Amniotic stem cell (primary cell): ENCODE measurements at places on chromosomes 13 and 19.

GRCh38 chr13:106117640-106118039 lies 417.8 kb downstream of the EFNB2 start:
- DNase-seq, result no peak

DNA sequence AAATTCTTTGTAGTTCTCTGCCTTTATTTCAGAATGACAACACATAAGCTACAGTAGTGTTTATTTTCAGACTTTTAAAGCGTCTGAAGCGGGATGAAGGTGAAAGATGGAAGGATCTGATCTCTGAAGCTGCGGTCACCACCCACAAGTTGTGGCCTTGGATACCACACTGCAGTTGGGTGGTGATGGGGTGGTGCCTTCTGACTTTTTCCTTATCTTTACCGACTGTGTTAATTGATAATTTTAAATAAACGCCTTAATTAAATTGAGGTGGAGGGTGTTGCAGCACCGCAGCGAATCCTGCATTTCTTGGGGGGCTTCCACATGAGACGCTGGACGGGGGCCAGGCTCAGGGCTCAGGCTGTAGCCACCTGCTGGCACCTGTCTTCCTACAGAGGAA lies 1.3 kb downstream of the TFDP1 start:
- DNase-seq, result no peak

GRCh38 chr13:73835138-73835721 lies 299.0 kb downstream of the KLF12 start:
- DNase-seq, result no peak

- DNase-seq, result no peak
These were observed 82.1 kb downstream of the STK24 start for GRCh38 chr13:98494769-98495168.

GRCh38 chr19:41945135-41945766 lies 13.9 kb downstream of the RABAC1 start:
- DNase-seq, result no peak

GRCh38 chr13:84946192-84946591 lies 853.0 kb downstream of the SLITRK6 start:
- DNase-seq, result no peak
